ENCODE measurements at places on chromosomes 3 and 15. TPM values are rescaled to one million over a fixed set of nuclear protein-coding genes. Genes with fewer than 3 reads are reported as not detected.

- no peak overlapping the region for H3K4me3 ChIP-seq
- DNase-seq: no peak
- no peak overlapping the region for H3K27ac ChIP-seq
- no peaks in the 10 kb centered on the region for H3K27me3 ChIP-seq
- H3K36me3 ChIP-seq: no peaks in the 10 kb centered on the region
- no peaks in the 10 kb centered on the region for H3K4me1 ChIP-seq
Observed at GRCh38 chr3:171266034-171266739, 194.0 kb downstream of the TNIK start.

GRCh38 chr3:113277414-113277813 lies 66.1 kb downstream of the BOC start:
- H3K27me3 ChIP-seq: no peaks in the 10 kb centered on the region
- H3K4me3 ChIP-seq: no peak overlapping the region
- DNase-seq: no peak

Gene ATP8B4
- total RNA-seq: 11.8 TPM

Gene TMPRSS7
- total RNA-seq: not detected

DNA sequence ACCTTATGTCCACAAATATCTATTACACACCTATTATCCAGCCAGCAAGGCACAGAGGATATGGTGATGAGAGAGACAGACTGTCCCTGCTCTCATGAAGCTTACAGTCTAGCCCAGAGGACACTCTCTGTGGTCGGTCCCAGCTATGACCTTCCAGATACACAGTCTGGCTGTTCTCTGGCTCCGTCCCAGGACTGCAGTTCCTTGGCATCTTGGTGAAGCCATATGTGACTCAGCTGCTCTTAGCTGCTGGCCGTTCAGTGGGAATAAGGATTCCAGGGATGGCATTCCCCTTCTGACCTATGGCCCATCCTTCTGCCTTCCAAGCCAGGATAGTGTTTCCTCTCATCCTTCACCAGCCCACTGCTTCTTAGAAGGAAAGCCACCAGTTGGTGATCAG lies 30.8 kb downstream of the MEX3B start:
- no peak overlapping the region for H3K27ac ChIP-seq
- H3K36me3 ChIP-seq: no peaks in the 10 kb centered on the region
- no peak overlapping the region for H3K4me3 ChIP-seq
- no peak for DNase-seq
- H3K4me1 ChIP-seq: no peaks in the 10 kb centered on the region

DNA sequence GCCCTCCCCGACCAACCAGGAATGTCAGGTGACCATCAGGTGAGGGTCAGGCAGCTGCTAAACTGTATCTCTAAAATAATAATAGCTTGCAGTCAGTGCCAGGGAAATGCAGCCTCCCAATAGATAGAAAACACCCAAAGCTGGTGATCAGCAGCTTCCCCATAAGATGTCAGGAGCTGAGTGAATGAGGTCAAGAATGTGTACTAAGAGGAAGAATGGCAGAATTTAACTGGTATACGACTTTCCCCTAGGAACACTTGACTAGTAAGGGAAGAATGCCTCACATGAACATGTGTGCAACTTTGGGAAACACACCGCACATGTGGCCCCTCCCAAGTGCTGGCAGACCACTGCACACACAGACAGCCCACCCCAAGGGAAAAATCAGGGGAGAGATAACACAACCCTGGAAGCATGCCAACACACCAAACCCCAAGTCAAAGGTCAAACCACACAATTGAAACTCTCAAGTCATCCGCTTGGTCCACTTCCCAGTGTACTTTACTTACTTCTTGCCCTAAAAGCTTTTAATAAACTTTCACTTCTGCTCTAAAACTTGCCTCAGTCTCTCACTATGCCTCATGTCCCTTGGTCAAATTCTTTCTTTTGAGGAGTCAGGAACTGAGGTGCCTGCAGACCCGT lies 806.5 kb downstream of the OTOL1 start:
- H3K27me3 ChIP-seq: no peaks in the 10 kb centered on the region
- no peaks in the 10 kb centered on the region for H3K36me3 ChIP-seq
- H3K4me3 ChIP-seq: no peak overlapping the region
- DNase-seq: no peak
- H3K27ac ChIP-seq: no peak overlapping the region
- H3K4me1 ChIP-seq: no peaks in the 10 kb centered on the region

- H3K4me3 ChIP-seq: no peak overlapping the region
- no peak for DNase-seq
- no peaks in the 10 kb centered on the region for H3K36me3 ChIP-seq
- H3K27me3 ChIP-seq: no peaks in the 10 kb centered on the region
- no peaks in the 10 kb centered on the region for H3K4me1 ChIP-seq
Observed at GRCh38 chr3:23263796-23264195, 60.7 kb downstream of the UBE2E2 start.

- H3K4me3 ChIP-seq: no peak overlapping the region
- no peaks in the 10 kb centered on the region for H3K36me3 ChIP-seq
- no peaks in the 10 kb centered on the region for H3K27me3 ChIP-seq
- no peak overlapping the region for H3K27ac ChIP-seq
- no peaks in the 10 kb centered on the region for H3K4me1 ChIP-seq
- DNase-seq: no peak
Observed at GRCh38 chr3:145820170-145820569, 340.8 kb downstream of the PLOD2 start.

Gene BUB1B
- total RNA-seq: 0.22 TPM

DNA sequence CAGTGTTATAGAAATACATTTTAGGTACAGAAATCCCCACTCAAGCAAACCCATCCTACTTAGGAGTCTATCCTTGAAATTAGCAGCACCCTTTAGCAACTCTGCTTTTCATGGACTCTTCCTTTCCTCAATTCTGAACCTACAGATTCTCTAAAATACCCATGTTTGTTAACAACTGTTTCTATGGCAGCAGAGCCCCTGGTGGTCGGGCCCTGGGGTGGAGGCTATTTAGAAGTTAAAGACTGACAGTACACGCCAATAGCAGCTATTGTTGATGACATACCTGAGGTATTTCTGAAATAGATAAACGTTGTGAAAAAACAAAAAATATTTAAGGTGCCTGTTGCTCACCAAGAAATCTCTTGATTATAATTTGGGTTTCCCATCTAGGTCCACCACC lies 23.4 kb upstream of the NRG4 start:
- DNase-seq: no peak
- H3K27ac ChIP-seq: no peak overlapping the region

Gene BCL2A1
- 1.3 TPM for total RNA-seq

DNA sequence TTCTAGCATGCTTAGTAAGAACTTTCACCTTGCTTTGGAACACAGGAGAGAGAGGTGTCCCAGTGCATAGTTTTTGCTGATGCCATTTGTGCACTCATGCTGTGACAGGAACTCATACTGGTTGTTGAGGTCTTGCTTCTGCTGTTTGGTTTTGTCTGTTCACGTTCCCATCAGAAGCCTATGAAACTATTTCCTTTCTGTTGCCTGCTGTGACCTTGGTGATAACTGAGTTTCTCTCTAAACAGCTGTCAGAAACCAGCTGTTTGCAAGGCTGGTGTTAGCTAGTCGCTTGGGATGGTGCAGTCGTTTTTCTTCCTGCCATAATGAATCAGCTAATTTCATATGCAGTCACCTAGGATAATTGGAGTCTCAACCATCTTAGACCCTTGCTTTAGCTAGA lies 724.1 kb downstream of the GRM7 start:
- H3K27me3 ChIP-seq: no peaks in the 10 kb centered on the region
- H3K36me3 ChIP-seq: no peaks in the 10 kb centered on the region
- H3K4me3 ChIP-seq: no peak overlapping the region
- no peak for DNase-seq
- H3K4me1 ChIP-seq: no peaks in the 10 kb centered on the region

DNA sequence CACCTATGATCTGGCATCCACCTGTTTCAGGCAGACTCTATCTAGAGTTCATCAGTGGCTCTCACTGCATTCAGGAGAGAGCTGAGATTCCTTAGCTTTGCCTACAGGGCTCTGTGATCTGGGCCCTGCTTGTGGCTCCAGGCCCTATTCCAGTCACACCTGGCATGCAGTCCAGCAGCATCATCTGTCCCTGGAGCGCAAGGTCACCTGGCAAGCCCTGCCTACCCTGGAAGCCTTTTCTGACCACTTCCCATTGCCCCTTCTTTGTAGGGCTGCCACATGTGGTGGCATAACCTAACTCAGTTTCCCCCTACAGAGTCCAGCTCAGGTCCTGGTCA lies 115.1 kb upstream of the PLXNA1 start:
- H3K4me1 ChIP-seq: no peaks in the 10 kb centered on the region
- DNase-seq: no peak
- peaks cover 33% of the 10 kb centered on the region for H3K36me3 ChIP-seq
- H3K27me3 ChIP-seq: no peaks in the 10 kb centered on the region
- H3K27ac ChIP-seq: no peak overlapping the region

Gene CCR9
- 0.78 TPM for total RNA-seq

- H3K27ac ChIP-seq: no peak overlapping the region
- no peak for DNase-seq
- no peaks in the 10 kb centered on the region for H3K4me1 ChIP-seq
- no peaks in the 10 kb centered on the region for H3K27me3 ChIP-seq
- no peaks in the 10 kb centered on the region for H3K36me3 ChIP-seq
- H3K4me3 ChIP-seq: no peak overlapping the region
Observed at GRCh38 chr3:76789237-76789636, 250.7 kb upstream of the ROBO2 start.

DNA sequence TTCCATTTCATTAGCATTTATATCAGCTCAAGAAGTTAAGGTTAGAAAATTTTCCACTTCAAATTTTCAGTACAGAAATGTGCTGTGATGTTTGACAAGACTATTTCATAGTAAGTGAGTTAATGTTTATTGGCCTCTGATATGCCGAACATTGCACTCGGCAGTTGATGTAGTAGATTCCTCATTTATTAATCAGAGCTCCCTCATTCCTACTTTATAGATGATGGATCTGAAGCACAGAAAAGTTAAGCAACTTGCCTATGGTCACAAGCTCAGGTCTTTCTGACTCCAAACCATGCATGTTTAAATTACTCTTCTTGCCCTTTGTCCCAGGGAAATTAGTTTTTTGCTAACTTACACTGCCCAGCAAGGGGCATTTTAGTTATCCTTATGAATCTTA lies 92.0 kb downstream of the ATG7 start:
- H3K27me3 ChIP-seq: no peaks in the 10 kb centered on the region
- H3K36me3 ChIP-seq: no peaks in the 10 kb centered on the region
- DNase-seq: no peak
- H3K27ac ChIP-seq: no peak overlapping the region

Gene SPTBN5
- total RNA-seq: 16.5 TPM

DNA sequence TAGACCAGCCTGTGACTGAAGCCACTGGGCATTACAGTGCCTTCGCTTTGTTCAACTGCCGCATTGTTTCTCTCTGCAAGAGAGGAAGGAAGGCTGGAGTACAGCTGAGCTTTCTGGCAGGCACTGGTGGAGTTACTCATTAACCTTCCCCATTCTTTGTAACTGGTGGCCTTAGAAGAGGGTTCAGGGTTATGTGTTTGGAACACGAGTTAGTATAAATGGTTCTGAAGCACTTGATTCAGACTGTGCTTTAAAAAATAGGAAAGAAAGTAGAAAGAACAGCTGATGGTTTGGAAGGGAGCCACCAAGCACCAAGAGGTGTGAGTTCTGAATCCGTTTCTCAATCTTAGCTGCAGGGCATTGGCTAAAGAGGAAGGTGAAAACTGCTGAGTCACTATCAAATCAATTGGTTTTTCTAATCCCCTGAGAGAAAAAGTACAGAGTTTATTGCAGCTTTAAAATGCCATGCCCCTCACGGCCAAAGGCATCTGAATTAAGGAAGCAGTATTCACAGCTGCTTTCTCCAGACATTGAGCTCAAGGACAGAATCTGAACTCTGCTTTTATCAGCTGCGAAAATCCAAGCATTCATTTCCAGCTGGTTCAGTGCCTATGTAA lies 3.6 kb downstream of the HGD start:
- no peak overlapping the region for H3K4me3 ChIP-seq
- H3K27me3 ChIP-seq: no peaks in the 10 kb centered on the region
- peaks cover 11% of the 10 kb centered on the region for H3K4me1 ChIP-seq
- H3K27ac ChIP-seq: no peak overlapping the region

DNA sequence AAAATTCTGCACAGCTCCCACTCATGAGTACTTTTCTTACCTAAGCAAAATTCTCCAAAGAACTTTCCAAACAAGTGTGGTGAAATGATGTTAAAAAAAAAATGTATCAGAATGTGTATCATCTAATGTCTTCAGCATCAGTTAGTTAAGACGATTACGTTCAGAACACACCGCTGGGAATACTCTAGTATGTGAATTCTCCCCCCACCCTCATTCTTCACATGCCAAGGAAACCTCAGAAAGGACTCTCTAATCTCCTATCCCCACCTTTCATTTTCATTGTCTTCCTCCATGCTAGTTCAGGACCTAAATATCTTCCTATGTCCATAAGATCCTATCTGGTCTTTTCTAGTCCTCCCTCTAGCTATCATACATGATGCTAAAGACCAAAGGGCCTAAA lies 457.4 kb downstream of the SHQ1 start:
- no peaks in the 10 kb centered on the region for H3K4me1 ChIP-seq
- H3K36me3 ChIP-seq: no peaks in the 10 kb centered on the region
- no peak overlapping the region for H3K4me3 ChIP-seq

DNA sequence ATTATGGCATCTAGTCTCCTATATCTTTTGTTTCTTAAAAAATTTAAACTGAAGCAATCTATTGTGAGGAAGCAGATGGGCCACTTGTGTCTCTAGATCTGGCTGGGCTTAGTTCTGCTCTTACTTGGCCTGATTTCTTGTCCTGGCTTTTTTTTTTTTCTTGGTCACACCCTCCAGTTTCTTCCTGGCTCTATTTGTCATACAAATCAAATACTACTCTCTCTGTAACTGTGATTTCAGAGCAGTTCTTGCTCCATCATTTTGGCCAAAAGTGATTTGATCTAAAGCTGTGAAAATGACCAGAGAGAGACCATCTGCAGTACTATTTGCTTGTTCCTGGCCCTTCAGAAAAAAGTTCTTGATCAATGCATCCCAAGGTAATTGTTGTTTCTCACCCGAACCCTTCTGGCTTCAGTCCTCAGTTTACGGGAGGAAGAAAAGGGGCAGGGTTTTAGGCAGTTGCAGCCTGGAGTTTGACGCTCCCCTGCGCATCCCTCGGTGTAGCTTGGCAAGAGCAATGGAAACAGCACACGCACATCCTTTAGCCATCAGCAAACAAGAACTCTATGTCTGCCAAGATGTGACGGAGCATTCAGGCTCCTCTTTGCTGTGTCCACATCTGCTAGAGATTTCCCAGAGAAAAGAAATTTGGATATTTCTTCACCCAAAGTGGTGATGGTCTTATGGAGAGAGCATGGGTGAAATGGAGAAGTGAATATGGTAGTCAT lies 31.6 kb downstream of the CHST2 start:
- no peak overlapping the region for H3K4me3 ChIP-seq
- H3K27ac ChIP-seq: no peak overlapping the region
- H3K27me3 ChIP-seq: no peaks in the 10 kb centered on the region

DNA sequence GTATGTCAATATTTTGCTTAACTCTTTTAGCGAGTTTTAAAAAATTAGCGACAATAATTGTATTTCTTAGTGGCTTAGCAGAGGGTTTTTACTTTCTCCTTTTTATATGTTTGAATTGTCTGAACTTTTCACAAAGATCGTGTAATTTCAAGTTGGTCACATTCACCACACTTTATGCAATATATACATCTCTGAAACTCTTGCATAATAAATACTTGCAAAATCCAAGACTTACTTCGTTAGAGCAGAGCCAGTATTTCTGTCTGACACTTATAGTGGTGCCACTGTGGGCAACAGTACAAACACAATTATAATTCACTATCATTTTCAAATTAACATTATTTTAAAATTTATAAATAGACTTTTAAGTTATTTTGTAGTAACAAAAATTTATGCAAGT lies 62.0 kb downstream of the SUCNR1 start:
- H3K27me3 ChIP-seq: no peaks in the 10 kb centered on the region
- no peak for DNase-seq
- H3K4me1 ChIP-seq: no peaks in the 10 kb centered on the region

GRCh38 chr3:99659032-99659431 lies 20.6 kb downstream of the COL8A1 start:
- H3K27me3 ChIP-seq: no peaks in the 10 kb centered on the region
- no peaks in the 10 kb centered on the region for H3K36me3 ChIP-seq
- H3K4me1 ChIP-seq: peaks cover 38% of the 10 kb centered on the region
- H3K4me3 ChIP-seq: no peak overlapping the region
